Psoas muscle (tissue), 8 donors: ENCODE measurements at places on chromosomes 12 and 14. TPM values are rescaled to one million over a fixed set of nuclear protein-coding genes. Genes with fewer than 3 reads are reported as not detected.

DNA sequence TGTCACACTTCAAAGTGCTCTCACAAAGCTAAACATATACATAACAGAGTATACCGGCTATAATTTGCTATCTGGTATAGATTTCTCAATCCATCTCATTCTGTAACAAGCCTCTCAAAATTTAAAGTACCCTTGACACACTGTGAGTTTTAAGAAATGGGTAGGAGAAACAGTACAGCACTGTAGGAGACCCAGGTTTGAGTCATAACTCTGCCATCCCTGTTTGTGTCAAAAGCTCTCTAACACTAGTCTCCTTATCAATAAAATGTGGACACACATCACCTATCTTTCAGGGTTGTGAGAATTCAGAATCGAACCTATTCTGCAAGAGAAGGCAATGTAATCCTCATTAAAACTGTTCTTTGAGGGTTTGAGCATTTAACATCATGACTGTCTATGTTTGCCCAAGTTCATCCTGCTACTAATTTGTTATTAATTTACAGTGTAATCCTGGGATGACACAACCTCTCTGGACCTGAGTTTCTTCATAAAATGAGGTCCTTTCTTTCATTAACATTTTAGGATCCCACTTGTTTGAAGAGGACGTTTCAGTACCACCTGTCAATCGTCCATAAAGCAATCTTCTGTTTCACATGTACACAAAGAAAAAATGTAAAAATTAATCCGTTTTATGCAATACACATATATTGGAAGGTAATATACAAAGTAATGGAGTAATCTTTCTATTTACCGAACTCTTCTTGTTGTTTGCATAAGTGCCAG, 12.1 kb downstream of the SPTSSA start:
- DNase-seq: no peak

GRCh38 chr14:96501217-96501739, 904 bp upstream of the PAPOLA start:
- DNase-seq: no peak

GRCh38 chr12:64749461-64750200, 9.6 kb downstream of the GNS start:
- no peak for DNase-seq

The FRS2 gene
- total RNA-seq: 13.1 TPM

DNA sequence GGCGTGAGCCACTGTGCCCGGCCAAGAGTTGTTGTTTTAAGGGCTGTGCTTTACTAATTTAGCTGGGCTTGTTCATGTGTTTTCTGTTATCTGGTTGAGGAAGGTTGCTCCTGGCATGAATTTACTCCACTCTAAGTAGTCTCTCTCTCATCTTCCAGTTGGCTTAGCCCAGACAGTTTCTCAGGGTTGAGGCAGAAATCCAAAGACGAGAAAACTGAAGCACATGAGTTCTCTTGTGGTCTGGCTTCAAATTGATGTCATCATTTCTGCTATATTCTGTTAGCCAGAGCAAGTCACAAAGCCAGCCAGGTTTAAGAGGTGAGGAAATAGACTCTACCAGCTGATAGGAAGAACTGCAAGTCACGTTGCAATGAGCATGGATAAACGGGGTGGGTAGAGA, 57.9 kb downstream of the E2F7 start:
- DNase-seq: no peak

GRCh38 chr14:93032421-93032936, 83.2 kb downstream of the ITPK1 start:
- peak; percentile 72 for DNase-seq

The MEG3 gene
- total RNA-seq: 52.6 TPM

DNA sequence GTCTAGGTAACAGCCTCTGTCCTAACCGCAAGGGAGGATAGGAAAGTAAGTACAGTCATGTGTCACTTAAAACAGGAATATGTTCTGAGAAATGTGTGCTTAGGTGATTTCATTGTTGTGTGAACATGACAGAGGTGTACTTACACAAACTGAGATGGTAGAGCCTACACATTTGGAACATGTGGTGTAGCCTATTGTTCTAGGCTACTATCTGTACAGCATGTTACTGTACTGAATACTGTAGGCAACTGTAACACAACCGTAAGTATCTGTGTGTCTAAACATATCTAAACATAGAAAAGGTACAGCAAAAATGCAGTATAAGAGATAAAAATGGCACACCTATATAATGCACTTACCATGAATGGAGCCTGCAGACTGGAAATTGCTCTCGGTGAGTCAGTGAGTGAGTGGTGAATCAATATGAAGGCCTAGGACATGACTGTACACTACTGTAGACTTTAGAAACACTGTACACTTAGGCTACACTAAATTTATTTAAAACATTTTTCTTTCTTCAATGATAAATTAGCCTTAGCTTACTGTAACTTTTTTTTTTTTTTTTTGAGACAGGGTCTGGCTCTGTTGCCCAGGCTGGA, 13.2 kb upstream of the MDM2 start:
- DNase-seq: no peak

The NYNRIN gene
- total RNA-seq: 2.1 TPM

The SMCO2 gene
- total RNA-seq: not detected

DNA sequence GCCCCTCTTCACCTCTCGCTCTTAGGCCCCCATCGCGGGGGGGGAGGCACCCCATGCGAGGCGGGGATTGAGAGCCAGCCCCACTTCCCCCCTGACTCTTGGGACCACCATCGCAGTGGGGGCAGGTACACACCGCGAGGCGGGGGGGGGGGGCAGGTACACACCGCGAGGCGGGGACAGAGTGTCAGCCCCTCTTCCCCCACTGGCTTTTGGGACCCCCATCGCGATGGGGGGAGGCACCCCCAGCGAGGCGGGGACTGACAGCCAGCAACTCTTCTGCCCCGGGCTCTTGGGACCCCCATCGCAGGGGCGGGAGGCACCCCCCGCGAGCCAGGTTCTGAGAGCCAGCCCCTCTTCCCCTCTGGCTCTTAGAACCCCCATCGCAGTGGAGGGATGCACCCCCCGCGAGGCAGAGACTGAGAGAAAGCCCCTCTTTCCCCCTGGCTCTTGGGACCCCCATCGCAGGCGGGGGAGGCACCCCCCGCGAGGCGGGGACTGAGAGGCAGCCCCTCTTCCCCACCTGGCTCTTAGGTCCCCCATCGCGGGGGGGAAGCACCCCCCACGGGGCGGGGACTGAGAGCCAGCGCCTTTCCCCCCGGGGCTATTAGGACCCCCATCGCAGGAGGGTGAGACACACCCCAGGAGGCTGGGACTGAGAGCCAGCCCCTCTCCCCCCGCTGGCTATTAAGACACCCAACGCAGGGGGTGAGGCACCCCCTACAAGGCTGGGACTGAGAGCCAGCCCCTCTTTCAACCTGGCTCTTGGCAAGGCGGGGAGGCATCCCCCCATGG, 196.5 kb upstream of the PZP start:
- DNase-seq: no peak

The SLC38A4 gene
- total RNA-seq: 10.3 TPM

DNA sequence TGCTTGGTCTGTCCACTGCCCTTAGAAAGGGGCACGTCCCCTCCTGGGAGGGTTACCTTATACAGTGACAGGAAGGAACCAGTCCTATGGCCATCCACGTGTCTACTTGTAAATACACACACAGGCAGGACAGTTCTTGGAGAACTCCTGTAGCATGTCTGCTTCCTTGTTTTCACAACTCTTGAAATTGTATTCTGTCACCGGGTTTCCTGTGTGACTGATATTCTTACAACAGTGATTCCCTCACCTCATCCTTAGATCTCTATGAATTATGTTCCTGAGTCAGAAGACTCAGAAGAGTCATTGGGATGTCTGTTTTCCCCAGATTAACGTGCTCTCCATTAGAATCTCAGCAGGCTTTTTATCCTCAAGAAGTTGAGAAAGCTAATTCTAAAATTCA, 44.1 kb upstream of the DYNC1H1 start:
- no peak for DNase-seq

The CLEC14A gene
- total RNA-seq: 29.5 TPM

DNA sequence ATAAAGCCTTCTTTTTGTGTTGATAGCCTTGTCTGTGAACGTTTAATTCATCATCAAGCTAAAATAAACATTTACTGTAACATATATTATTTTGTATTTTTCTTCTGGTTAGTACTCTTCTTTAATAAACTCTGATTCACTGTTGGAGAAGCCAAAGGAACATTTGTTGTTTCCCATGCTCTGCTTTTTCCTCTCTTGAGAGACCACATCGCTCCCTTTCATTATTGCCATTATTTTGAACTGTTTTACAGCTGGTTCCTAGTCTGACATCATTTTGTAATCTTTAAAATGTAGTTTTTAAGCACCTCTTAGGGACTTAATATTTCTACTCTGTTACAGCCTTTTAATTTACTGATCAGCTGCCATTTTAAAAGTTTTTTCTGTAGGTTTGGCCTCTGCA, 301.8 kb downstream of the NPAS3 start:
- no peak for DNase-seq

The ANKRD33 gene
- not detected for total RNA-seq

DNA sequence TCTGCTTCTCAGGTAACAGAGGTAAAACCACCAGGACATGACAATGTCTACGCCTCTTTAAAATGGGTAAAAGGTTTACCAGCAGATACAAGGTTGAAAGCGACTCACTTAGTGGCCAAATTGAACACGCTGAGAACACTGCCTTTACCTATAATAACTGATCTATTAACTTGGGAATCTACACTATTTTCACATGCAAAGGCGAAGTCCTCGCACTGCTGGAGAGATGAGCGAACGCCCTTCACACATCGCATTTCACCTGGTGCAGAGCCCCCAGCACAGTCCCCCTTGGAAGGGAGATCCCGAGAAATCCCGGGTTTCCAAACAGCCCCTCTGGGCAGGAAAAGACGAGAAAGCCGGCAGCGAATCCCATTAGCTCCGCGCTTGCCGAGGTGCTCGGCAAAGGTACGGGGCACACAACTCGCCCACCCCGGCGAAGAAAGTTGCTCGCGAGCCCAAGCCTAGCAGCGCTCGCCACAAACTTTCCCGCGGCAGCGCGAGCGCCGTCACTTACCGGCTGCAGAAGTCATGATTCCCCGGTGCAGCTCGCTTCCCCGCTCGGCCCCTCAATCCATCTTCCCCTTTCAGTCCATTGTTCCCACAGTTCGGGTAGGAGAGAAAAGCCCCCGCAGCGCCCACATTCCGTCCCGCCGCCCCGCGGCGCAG, 423 bp downstream of the FGD6 start:
- no peak for DNase-seq

DNA sequence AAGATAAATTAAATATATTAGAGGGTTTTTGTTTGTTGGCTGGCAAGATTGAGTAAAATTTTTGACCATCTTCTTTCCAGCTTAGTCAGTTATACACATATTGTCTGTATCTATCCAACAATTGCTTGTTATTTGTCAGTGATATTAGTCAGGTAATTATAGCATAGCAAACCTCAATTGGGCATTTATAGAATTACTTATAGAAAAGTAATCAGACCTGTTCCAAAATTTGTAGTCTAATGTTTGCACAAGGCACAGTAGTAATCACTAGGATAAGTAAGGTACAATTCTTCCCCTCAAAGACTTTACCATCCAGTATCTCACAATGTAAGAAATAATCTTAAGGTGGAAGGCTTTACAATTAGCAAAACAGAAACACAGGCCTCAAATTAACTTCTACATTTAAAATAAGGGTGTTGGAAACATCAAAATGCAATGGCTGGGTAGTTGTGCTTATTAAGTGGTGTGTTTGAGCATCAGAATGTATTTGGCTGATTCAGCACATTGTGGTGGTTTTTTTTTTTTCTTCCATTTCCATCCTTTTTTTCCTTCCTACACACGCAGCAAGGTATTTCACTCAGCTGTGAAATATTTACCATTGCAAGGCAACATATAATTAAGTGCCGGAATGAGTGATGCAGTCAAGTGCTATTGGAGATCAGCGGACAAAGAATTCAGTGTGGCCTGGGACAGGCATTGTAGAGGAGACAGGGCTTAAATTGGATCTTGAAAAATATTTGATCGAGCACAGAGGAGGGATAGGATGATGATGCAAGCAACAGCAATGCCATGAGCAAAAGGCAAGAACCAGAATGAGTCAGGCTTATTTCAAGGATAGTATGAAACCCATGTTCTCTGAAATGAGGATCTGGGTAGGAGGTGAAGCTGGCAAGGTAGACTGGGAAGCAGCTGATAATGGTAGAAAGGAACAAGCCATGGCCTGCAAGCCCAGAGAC, 178.2 kb downstream of the AKAP6 start:
- DNase-seq: no peak

DNA sequence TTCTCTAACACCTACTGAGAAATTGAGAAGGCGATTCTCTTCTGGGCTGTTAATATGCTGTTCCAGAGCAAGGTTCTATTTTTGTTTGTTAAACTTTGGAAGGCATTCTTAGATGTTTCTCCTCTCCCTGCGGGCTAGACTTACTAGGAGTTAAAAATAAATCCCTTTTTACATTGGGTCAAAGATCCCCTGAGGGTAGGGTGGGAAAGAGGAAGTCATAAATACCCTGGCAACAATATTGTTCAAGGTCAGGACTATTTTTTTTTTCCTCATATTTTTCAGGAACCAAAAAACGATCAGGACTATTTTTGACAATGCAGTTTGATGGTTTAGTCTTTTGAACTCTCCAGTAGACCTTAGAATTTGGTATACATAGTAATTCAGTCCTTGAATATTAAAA, 12.0 kb upstream of the SLC2A14 start:
- DNase-seq: no peak

The OVCH1 gene
- 0.54 TPM for total RNA-seq

- DNase-seq: peak; percentile 38
Observed at GRCh38 chr14:90533591-90534021, 136.8 kb downstream of the CALM1 start.

- DNase-seq: no peak
Observed at GRCh38 chr14:76323331-76324050, 52.4 kb upstream of the ESRRB start.

The RDH16 gene
- 0.20 TPM for total RNA-seq

GRCh38 chr12:110365489-110366320, 37.8 kb downstream of the ANAPC7 start:
- no peak for DNase-seq

The CIROP gene
- total RNA-seq: not detected

GRCh38 chr12:105538880-105539279, 208.4 kb downstream of the C12orf75 start:
- no peak for DNase-seq

GRCh38 chr14:22400655-22401259, 188.3 kb downstream of the DAD1 start:
- DNase-seq: no peak

The ASIC1 gene
- total RNA-seq: 0.42 TPM

- DNase-seq: no peak
Observed at GRCh38 chr14:95311752-95312151, 8.0 kb downstream of the CLMN start.

The LHX5 gene
- total RNA-seq: not detected

DNA sequence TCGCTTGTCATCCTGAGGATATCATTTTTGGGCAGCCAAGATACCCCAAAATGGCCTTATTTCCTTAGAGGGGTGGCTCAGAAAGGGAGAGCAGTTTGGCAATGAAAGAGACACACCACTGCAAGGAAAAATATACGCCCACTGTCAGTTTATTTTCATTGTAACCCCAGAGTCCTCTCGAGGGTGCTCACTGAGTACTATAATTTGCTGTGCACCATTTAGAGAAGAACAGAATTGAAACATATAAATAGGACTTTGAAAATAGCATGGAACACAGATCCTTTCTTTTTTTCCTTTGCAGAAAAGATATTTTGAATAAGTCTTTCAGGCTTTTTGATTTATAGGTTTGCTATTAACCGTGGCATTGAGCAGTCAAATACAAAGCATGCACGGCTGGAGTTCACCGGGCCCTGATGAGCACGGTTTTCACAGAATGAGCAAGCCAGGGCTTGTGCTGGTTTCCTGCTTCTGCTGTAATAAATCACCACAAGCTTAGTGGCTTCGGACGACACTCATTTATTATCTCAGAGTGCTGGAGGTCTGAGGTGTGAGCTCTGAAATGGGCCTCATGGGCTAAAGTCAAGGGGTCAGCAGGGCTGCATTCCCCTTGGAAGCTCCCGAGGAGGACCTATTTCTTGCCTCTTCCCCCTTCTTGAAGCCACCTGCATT, 152.3 kb downstream of the ZNF664 start:
- DNase-seq: no peak
